Endothelial cell of umbilical vein (primary cell): ENCODE measurements at places on chromosomes 7 and 10. TPM values are rescaled to one million over a fixed set of nuclear protein-coding genes. Genes with fewer than 3 reads are reported as not detected.
A peak's percentile ranks its signal among the peaks of the same experiment; 100 is the strongest.

SPDYE9 gene
- total RNA-seq: not detected in 2 replicates

DNA sequence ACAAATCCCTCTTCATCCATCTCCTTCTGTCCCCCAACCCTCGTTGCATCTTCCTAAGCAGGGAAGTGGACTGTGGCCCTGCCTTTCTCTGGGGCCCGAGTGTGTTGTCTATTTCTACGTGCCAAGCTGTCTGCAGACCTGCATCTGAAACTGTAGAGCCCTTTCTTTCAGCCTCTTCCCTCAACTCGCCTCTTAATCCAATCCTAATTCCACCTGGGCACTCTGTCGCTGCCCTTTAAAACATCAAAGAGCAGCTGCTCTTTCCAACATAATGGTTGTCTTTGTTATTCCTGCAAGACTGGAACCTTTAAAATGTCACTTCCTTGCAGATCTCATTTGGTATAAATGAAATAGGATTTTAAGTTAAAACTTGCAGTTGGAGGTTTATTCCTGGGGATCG, 21.5 kb upstream of the ADAM12 start:
- H3K27ac ChIP-seq: no peak overlapping the region
- no peaks in the 10 kb centered on the region for H3K27me3 ChIP-seq
- no peaks in the 10 kb centered on the region for H3K4me1 ChIP-seq
- H3K4me3 ChIP-seq: no peak overlapping the region
- DNase-seq: no peak

CPA1 gene
- not detected in 2 replicates for total RNA-seq

- H3K4me3 ChIP-seq: no peak overlapping the region
- DNase-seq: peak; percentile 12
- peaks cover 10% of the 10 kb centered on the region for H3K4me1 ChIP-seq
- no peak overlapping the region for H3K27ac ChIP-seq
These were observed 3.4 kb downstream of the KCNH2 start for GRCh38 chr7:150974468-150975391.

GRCh38 chr7:103425177-103425576, 20.8 kb downstream of the SLC26A5 start:
- peaks cover 5% of the 10 kb centered on the region for H3K27me3 ChIP-seq
- H3K27ac ChIP-seq: no peak overlapping the region
- H3K4me1 ChIP-seq: no peaks in the 10 kb centered on the region
- no peak overlapping the region for H3K4me3 ChIP-seq
- H3K36me3 ChIP-seq: no peaks in the 10 kb centered on the region

HOXA7 gene
- 15.6 and 18.5 TPM in 2 replicates for total RNA-seq
